ENCODE measurements at places on chromosomes 6 and 20.

- no peak for DNase-seq
Observed at GRCh38 chr6:152669895-152670294, 27.8 kb upstream of the MYCT1 start.

- no peak for DNase-seq
Observed at GRCh38 chr6:112005013-112005371, 48.9 kb upstream of the CCN6 start.

GRCh38 chr6:166036316-166037095 lies 131.1 kb downstream of the TBXT start:
- DNase-seq, result no peak

DNA sequence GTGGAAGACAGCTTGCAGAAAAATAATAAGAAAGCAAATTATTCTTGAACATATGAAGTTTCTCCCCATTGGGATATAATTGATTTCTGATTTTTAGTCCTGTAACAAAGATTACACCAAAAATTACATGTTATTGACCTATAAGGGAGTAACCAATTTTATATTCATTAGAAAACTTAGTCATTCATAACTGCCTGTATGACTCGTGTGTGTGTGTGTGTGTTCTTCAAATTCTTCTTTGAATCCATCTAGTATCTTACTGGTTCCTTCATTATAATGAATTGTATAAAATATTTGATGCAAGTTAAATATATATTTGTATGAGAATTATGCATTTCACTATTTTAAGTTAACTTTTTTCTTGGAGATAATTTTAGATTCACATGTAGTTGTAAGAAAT lies 310.4 kb downstream of the HAO1 start:
- no peak for DNase-seq

- no peak for DNase-seq
Observed at GRCh38 chr6:97666889-97667288, 383.9 kb upstream of the MMS22L start.

DNA sequence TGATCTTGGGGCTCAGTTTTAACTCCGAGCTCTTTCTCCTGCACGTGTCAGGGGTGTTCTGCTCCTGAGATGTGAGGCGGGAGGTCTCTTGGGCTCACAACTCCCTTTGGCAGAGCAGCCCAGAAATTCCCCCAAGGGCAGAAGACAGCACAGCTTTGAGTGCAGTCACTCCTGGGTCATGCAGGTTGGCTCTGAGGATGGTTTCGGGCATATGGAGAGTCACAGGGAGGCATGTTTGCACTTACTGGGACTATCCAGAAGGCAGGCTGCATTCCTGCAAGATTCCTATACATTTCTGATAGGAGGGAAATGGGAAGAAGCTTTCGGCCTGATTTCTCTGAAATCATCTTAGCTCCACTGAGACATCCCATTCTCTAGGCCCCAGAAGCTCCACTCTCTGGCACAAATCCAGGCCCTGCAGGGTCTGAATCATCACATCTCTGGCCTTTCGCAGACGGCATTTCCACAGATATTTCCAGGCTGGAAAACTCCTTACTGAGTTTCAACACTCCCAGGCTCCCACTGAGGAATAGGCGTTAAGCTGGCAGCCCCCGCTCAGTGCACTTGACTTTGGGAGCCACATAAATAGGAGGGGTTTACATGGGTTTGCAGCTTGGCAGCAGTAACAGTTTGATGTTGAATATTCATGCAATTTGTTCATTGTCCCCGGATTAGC lies 39.7 kb downstream of the AGPAT4 start:
- no peak for DNase-seq

- DNase-seq, result no peak
Observed at GRCh38 chr20:38114353-38114791, 50.7 kb downstream of the TGM2 start.

- no peak for DNase-seq
Observed at GRCh38 chr6:74277777-74278186, 581.8 kb downstream of the CD109 start.
